ENCODE measurements at places on chromosomes 7 and 10.
A peak's percentile ranks its signal among the peaks of the same experiment; 100 is the strongest.

DNA sequence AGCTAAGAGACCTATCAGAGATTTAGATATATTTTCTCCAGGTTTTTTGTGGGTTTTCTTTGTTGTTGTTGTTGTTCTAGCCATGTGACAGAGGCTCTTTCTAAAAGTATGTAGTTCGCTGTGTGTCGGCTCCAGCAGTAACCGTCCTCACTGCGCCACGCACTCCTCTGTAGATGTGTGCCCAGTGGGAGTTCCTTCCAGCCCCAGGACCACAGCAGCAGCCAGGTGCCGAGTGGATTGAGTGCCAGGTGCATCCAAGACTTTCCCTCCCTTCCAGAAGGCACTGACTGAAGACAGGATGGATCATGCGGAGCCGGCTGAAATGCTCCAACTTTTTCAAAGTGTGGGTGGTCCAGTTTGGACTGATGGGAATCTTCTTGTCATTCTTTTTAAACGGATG, 31.8 kb downstream of the WDR86 start:
- DNase-seq: peak; percentile 45

GRCh38 chr7:91293136-91293535, 28.9 kb downstream of the FZD1 start:
- no peak for DNase-seq

DNA sequence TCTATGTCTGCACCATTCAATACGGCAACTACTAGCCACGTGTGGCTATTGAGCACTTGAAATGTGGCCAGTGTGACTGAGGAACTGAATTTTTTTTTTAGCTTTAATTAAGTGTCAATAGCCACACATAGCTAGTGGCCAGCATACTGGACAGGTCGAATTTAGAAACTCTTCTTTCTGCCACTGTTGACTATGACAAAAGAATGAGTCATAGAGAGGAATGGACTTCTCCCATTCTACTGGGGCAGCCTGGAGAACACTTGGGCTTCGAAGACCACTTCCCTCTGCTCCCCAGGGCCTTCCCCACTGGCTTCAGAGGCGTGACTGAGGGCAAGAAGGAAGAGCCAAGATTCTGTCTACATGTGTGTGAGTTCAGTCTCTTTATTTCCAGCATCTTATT, 137.5 kb downstream of the SNX10 start:
- no peak for DNase-seq

DNA sequence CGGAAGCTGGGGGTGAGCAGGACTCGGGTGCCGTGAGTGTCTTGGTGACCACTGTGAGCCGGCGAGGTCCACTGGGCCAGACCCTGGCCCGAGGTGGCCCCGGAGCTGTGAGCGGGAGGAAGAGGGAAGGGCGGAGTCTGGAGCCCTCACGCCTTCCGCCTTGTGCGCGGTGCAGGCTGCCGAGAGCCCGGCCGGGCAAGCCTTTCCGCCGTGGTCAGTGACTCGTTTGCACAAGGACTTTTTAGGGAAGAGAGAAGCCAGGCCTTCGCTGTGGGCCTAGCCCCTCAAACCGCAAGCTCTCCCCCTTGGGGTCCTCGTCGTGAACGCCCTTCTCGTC, 40.9 kb upstream of the ZNF32 start:
- DNase-seq: peak; percentile 91

GRCh38 chr7:27176962-27177794, 3.1 kb upstream of the HOXA10 start:
- DNase-seq: peak; percentile 58

DNA sequence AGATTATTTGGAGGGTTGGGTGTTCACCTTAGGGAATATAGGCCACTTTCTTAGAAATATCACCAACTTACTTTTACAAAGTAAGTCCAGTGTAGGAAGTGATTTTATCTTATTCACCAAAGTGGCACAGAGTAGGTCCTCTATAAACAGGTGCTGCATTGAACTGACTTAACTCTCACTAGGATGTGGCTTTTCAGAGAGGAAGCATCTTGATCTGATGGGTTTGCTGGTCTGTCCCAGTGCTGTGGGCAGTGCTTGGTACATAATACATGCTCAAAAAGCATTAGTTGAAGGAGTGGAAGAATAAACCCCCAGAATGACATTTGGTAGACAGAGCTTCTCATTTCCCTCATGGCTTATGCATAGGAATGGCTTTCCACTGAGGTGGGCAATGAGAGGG, 334.7 kb downstream of the LRMDA start:
- no peak for DNase-seq

DNA sequence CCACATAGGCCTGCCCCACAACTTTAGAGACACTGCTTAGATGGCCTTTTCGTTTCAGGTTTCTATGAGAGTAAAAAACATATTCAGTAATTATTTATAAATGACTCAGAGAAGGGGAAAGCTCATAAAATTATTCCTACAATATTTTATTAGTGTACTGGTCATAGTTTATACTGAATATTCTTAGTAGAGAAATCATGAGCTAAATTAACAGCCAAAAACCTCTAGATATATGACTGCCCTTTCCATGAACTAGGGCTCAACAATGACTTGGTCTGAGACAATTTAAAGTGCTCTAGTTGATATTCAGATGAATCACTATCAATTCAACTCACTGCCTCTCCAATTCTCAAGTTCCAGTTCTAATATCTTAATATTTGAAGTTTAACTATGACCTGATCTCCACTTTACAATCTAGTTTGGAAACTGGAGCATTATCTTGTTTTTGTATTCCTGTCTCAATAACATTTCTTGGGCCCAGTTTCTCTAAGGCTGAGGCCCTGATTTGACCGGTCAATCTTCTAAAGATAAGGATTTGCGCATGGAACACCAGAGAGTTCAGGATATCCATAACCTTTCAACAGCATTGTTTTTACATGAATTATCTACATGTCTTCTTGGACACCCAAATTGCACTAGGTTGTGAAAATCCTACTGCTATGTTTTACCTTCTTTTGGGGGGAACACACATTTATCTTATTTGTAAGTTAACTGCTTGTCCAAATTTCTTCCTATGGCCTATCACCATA, 141.6 kb downstream of the DGKB start:
- no peak for DNase-seq

- no peak for DNase-seq
Measured at GRCh38 chr7:70569335-70569819, 562.6 kb upstream of the GALNT17 start.

DNA sequence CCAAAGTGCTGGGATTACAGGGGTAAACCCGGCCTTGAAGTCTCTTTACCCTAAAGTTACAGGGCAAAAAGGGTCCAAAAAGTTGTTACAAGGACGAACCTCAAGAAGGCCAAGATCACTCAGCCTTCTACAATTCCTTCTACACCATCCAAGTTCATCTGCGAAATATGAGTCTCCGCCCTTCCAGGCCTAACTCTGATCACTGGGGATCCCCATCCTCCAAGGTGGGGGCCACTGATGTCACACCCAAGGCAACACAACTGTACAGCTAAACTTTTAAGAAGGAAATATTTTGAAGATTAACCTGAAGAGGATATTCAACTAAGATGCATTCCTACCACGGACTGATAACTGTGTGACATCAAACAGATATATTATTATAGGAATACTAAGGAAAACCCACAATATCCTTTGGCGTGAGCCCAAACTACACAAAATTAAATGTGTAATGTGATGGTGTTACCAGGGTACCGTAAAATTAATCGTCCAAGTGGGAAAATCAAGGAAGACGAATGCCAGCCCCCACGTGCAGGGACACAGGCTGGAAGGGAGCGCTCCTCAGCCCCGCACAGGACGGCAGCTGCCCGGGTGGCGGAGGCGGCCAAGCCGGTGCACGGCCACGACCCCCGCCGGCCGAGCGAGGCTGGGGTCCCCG, 1.0 kb downstream of the PAXIP1 start:
- DNase-seq: no peak

DNA sequence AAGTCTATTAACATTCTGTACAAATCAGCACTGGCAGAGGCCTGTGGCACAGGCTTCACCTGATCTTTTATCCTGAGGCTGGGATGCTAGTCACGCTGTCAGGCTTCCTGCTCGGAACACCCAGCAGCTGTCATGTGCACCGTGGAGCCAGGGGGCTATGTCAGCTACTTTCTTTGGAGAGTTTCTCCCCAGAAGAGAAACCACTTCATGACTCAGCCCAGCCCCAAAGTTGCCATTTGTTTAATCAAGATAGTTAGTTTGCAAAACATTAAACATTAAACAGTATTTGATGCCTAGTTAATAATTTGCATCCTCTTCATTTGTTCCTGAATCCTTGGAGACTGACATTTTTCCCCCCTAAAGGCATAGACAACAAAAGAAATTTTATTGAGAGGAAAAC, at the start of gene HABP2:
Gene HABP2, plus strand, starts transcription at position 353 of the 400 bp plus-strand sequence. CDS start 69 bp downstream, outside the sequence.
- DNase-seq: no peak

DNA sequence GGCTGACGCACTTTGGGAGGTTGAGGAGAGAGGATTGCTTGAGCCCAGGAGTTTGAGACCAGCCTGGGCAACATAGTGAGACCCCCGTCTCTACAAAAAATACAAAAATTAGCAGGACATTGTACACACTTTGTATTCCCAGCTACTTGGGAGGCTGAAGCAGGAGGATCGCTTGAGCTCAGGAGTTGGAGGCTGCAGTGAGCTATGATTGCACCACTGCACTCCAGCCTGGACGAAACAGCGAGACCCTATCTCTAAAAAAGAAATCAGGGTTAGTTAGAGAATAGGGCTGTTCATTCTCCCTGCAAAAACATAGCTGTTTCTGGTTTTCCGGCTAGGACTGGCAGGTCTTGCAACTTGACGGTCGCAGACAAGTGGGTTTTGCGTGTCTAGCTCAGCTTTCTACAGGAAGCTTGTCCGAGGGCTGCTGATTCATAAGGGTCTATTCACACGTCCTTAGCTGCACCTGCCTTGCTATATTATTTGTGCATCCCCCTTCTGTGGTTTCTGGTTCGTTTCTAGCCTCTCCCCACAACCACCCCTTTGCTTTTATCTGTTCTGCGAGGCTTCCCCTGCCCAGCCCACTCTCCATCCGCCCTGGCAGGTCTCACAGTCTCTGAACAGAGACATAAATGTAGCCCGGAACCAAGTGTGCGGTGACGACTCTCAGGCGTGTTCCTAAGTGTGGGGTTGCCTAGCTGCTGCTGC, 10.7 kb downstream of the AMZ1 start:
- no peak for DNase-seq

DNA sequence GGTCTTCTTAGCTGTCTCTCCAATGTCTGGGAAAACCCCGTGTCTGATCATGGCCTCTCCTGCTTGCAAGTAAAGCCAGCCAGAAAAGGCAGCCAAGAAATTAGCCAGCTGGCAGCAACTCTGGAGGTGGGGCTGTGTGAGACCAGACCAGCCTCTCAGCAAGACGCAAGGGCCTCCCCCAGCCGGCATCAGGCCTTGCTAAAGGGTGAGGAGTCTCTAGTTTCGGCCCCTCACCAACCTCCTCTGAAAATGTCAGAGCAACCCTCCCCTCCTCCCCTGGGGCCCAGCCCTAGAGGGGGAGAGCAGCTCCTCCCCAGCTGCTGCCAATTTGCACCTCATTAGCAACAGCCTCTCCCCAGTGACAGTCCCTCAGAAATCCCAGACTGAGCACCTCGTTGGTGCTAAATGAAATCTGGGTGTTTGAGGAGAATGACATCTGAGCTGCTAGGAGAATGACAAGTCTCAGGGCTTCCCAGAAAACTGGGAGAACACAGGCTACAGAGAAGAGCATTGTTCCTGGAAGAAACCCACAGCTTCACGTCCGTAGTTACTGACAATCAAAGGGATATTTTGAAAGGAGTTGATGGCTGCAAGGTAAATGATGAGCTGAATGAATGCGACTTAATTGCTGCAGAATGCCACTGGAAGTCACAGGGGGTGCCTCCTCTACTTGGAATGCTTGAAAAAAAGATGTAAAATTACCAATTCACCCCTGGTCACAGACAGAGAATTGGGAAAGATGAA, 25.9 kb downstream of the DGKI start:
- peak; percentile 92 for DNase-seq

GRCh38 chr10:113802997-113803396, 50.9 kb downstream of the DCLRE1A start:
- DNase-seq: no peak

- DNase-seq: peak; percentile 85
Measured at GRCh38 chr10:78656417-78657162, 412.2 kb upstream of the ZMIZ1 start.

DNA sequence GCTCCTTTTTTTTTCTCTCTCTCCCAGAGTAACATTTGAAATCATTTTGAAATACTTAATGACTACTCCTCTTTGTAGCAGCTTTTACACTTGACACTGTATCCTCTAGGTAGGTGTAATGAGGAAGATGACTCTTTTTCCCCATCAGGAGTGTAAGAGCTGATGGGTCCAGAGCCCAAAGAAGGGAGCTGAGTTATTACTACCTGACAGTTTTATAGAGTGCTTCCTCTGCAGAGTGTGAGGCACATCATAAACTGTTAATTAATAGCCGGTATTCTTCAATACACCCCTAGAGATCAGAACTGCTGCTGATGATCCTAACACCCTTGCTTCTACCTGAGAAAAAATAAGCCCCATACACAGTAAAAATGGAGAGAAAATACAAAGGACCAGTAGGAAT, 279.8 kb upstream of the SEMA3A start:
- DNase-seq: no peak

- DNase-seq: no peak
Measured at GRCh38 chr10:1464881-1465417, 272.4 kb downstream of the ADARB2 start.

GRCh38 chr10:90204131-90204955, 503.0 kb downstream of the KIF20B start:
- DNase-seq: no peak

DNA sequence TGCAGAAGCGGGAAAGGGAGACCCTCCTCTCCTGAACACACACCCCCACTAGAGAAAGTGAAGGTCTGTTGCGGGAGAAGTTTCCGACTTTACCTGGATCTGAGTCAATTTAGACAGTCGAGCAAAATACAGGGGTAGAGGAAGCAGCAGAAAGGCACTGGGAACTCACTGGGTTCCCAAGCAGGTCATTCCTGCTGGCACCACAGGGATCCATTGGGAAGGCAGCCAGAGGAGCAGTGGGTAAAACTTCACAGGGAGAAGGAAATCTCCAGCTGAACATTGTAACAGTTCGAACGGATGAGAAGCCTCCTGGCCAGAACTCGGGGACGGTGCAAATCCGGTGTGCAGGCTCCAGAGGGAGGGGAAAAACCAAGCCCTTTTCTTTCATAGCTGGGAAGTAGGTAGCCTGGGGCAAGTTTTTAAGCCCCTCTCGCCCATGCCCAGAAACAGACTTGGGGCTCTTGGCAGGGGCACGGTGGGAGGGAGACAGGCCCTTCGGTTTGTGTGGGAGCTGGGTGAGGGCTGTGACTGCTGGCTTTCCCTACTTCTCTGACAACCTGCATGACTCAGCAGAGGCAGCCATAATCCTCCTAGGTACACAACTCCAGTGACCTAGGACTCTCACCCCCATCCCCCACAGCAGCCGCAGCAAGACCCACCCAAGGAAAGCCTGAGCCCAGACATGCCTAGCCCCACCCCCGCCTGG, 51.9 kb downstream of the DDC start:
- DNase-seq: no peak

DNA sequence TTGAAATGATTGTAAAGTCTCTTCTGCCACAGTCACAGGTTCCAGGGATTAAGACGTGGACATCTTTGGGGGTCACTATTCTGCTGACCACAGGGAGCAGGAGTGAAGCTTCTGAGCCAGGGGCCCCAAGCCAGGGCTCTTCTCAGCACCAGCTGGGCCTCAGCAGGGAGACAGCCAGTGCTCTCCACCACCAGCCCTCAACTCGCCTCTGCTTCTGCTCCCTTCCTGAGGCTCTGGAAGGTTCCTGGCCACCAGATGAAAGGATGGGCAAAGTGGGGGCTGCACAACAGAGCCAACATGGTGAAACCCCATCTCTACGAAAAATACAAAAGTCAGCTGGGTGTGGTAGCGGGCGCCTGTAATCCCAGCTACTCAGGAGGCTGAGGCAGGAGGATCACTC, 11.2 kb upstream of the CRYGN start:
- no peak for DNase-seq

GRCh38 chr7:40147371-40148246, 12.8 kb downstream of the SUGCT start:
- DNase-seq: no peak

- no peak for DNase-seq
Measured at GRCh38 chr7:50349399-50349798, 44.9 kb downstream of the IKZF1 start.
